ENCODE measurements at places on chromosomes 11 and 22.

- DNase-seq = peak; percentile 77
Measured at GRCh38 chr22:23119494-23120414, 22.0 kb downstream of the RSPH14 start.

DNA sequence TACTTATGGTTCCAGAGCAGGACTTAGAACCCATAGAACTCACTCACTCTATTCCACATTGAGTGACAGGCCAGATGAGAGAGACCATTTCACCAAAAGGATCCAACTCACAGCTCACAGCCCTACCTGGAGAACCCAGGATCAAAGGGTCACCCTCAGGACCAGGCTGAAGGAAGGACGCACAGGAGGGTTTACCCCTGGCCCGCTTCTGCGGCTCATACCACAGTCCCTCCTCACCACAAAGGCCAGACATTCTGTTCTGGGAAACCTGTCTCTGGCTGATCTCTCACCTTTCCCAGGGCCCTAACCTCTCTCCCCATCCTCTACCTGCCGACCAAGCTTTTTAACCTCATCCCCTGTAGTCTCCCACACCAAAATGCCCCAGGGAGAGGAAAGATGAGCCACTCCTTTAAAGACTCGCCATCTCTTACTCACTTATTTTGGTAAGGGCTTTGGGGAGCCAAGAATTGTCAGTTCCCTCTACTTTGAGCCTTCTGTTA, 4.7 kb downstream of the FOSL1 start:
- DNase-seq = no peak

DNA sequence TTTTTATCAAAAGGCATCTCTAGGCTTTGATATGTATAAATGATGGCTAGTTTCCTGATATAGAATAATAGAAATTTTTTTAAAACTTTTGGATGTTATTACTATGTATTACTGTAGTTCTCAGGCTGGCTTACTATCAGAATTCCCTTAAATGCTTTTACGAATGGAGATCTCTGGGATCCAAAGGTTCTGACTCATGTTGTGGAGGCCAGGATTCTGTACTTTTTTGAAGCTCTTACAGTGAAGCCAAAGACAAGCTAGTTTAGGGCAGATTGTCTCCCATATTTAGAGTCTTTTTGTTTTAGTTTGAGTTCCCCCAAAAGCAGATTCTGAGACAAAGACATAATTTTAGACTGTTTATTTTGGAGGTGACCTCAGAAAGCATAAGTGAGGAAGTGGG, 265.9 kb upstream of the SESN3 start:
- DNase-seq = no peak

- peak; percentile 25 for DNase-seq
Measured at GRCh38 chr11:108592591-108593213, 866 bp downstream of the EXPH5 start.

DNA sequence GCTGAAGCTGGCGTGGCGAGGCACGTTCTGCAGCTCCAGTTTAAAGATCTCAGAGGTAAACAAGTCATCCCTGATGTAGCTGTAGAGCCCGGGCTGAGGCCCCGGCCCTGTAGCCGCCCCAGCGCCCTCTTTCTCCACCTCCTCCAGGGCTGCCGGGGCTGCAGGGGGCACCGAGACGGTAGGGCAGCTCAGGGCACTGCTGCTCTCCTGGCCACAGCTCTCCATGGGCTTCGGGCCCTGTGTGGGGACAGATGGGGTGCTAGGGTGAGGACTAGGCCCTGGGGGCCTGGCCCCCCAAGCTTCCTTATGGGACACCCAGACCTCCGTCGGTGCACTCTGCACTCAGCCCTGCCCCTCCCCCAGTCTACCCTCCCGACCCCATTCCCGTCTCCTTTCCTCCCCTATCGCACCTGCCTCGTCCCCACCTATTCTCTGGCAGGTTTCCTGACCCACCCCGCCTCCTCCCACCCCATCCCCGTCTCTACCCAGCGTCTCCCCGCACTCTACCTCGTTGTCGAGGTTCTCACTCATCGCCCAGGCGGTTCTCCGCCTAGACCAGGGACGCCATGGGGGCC, 559 bp downstream of the RANBP1 start:
- no peak for DNase-seq

DNA sequence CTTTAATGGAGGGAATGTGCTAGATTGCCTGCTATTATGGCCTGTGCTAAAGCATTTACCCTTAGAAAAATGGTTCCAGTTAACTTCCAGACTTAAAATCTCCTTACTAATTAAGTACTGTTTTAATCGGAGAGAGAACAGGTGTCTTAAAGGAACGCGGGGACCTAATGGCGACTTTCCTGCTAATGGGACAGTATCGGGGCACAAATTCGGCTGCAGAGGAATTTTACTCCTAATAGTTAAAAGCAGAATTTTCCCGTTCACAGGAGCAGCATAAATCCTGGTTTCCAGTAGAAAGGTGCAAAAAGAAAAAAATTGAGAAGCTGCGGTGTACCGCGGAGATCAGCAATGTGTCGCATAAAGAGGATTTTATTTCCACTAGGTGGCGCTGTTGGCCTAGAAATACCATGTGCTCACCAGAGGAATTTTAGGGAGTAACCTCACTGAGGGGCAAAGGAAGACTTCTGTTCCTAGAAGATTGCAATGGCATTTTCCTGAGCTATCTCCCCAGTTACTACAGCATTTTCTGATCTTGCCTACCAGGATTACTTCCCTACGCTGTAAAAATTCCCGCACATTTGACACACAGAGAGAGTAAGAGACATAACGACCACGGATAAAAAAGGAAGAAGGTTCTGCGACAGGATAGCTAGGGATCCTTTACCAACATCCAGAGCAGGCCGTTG, 44.5 kb downstream of the ZNF280B start:
- peak; percentile 68 for DNase-seq

- no peak for DNase-seq
Measured at GRCh38 chr11:74926304-74927030, 22.4 kb downstream of the XRRA1 start.

GRCh38 chr11:128824191-128825049, 42.7 kb downstream of the KCNJ1 start:
- no peak for DNase-seq

DNA sequence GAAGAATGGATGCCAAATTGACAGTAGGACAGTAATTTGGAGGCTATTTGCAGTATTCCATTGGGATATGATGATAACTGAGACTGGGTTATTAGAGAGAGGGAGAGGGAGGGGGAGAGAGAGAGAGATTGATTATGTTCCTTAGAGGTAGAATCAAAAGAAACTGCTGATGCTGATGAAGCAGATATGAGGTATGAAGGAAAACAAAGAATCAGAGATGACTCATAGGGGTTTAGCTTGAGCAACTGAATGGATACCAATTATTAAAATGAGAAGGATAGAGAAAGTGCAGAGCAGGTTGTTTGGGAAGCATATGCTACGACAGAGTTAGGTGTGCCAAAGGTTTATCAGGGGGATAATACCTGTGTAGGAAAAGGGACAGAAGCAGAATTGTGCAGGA, 12.8 kb upstream of the NUCB2 start:
- no peak for DNase-seq

- DNase-seq = no peak
Measured at GRCh38 chr11:16421826-16422225, 65.5 kb upstream of the SOX6 start.

- peak; percentile 15 for DNase-seq
Measured at GRCh38 chr11:123301013-123301591, 106.1 kb upstream of the CLMP start.

DNA sequence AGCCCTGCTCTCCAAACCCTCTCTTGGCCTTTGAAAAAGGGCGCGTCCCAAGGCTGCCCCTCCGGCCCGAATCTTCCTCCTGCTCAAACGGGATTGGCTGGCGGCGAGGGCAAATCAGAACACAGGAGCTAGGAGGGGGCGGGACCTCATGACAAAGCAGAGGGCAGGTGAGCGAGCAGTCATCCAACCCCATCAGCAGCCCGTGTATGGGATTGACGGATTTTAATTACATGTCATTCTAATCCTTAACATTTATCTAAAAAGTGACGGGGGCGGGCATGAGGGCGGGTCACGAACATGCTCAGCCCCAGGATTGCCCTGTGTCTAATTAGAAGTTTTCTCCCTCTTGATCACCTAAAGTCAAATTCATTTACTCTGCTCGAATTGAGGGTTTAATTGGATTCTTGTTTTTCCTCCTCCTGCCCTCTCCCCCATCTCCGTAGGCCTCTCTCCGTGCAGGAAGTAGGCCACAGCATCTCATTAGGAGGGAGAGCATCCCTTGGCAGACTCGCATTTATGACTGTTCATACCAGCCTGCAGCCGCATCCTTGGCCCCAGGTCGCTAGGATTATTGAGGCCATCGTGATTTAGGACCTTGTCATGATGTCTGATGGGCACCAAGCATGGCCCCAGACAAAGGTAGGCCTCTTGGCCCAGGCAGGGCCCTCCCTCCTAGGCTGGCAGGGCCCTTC, 147.1 kb downstream of the CHST1 start:
- no peak for DNase-seq

- DNase-seq = no peak
Measured at GRCh38 chr11:91786097-91786496, 438.5 kb upstream of the FAT3 start.

GRCh38 chr11:104573441-104573990, 324.7 kb downstream of the CASP12 start:
- no peak for DNase-seq

- no peak for DNase-seq
Measured at GRCh38 chr22:17140826-17141766, 18.0 kb downstream of the HDHD5 start.

- DNase-seq = no peak
Measured at GRCh38 chr11:84628871-84629620, 998.1 kb downstream of the DLG2 start.

GRCh38 chr11:86704710-86705109, 32.3 kb upstream of the ME3 start:
- no peak for DNase-seq

DNA sequence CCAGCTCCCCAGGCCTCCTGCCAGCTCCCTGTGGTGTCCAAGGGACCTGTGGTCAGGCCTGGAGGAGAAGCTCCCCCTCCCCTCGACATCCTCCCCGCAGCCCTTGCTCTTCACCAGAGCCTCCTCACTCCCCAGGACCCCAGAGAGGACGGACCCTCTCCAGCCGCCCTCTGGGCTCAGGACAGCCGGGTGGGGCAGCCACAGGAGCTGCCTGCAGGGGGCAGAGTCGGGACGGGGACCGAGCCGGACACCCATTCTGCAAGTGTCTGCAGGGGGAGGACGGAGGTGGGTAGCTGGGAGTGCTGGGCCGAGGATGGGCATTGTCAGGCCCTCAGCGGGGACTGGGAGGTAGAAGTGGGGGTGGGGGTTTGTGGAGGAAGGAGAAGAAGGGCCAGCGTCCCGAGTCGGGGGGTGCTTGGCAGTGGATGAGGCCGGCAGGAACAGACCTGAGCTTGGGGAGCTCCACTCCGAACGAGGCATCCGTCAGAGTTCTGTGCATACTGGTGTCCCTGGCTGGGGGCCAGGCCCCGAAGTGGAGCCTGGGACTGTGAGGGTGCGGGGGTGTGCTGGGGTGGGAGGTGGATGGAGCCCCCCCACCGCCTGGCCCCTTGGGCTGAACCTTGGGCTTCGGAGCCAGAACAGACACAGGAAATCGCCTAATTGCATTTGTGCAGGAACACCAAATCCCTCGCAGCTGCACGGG, 15.2 kb downstream of the PRR33 start:
- no peak for DNase-seq

All from CD4-positive, alpha-beta T cell treated with Interleukin-17A for 1 hour (primary cell).